ENCODE measurements at places on chromosomes 11 and 22.

DNA sequence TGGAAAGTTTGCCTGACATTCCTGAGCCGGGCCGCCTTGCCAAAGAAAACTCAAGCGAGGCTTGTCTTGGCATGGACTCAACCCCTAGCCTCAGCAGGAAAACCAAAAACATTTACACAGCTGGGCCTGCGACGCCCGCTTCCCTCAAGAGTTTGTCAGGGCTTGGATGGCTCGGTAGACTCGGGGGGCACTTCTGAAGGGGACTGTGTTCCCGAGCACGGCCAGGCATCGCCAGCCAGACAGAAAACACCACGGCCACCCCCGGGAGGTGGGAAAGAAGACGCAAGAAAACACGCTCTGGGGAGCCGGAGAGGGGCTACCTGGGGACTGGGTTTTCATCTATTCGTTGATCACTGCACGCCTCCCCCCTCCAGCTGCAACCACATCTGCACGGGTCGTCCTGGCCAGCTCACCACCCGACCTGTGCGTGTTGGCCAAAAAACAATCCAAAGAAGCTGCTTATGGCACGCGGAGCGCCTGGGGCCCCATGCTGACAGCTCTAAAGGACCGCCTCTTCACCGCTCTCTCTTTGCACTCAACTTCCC, 380.7 kb downstream of the MN1 start:
- no peak for DNase-seq

DNA sequence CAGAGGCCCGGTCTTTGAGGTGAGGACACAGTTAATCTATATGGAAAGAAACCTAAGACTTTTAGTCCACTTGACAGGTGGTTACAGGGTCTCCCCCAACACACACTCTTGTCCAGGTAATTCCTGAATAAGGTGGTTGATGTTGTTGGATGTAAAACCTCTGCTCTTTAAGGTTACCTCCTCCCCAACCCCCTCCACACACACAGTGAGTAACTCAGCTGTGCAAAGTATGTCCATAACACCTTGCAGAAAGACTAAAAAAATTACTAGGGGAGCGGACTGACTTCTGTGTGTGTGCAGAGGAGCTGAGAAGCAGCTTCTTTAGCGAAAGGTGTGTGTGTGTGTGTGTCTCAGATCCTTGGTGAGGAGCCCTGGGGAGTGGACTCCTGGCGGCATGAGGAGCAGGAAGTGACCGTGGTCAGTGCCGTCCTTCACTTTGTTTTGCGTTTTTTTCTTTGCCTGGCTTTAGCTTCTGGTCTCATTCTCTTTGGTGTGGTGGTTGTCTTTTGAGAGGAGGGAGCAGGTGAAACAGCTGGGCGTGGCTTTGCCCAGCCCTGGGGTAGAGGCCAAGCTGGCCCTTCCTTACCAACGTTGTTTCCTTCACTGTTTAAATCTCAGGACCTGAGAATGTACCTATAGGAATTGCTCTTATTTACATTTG, 1.7 kb downstream of the ZBED4 start:
- no peak for DNase-seq

- no peak for DNase-seq
These were observed 16.5 kb upstream of the USP18 start for GRCh38 chr22:18133452-18133851.

DNA sequence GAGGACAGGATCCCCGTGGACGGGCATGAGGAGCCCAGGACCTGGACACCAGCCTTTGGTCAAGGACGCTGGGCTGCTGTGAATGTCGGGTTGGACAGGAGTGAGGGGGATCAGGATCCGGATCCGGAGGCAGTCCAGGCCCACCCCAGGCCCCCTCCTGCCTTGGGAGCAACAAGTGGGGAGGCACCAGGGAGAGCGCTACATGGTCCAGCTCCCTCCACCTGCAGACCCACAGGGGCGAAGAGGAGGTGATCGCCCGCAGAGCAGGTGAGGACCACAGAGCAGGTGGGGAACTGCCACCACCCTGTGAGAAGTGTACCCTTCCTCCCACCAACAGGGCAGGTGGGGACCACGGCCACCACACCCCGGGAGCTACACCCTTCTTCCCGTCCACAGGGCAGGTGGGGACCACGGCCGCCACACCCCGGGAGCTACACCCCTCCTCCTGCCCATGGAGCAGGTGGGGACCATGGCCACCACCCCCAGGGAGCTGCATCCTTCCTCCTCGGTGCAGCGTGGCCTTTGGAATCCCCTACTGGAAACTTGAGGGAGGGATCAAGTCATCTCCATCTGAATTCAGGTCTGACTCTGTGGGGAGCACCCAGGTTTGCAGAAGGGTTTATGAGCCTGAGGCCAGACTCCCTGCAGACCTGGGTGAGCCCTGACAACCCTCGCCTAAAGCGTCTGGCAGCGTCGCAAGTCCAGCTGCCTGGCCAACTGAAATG, 141.0 kb downstream of the BRD1 start:
- DNase-seq: no peak

DNA sequence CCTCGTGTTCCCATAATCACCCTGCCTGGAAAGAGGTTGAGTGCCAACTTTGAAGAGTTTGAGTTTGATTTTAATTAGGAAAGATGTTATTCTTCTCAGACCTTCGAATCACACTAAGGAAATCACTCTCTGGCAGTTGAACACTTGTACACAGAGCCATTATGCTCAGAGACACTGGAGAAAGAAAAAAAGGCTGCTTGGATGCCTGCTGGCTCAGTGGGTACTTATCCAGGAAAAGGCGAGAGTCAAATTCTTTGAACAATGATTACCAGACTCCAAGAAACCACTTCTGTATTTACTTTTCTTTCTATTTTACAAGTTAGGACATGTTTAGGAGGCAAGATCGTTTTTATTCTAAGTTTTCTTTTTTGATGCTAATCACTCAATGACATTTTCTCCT, 438.5 kb upstream of the FAT3 start:
- no peak for DNase-seq

- DNase-seq: peak; percentile 56
These were observed at the start of gene BRD1 for GRCh38 chr22:49827853-49828598. Gene BRD1, minus strand, starts transcription at chr22:49827873. Its CDS starts 3,556 bp downstream, at chr22:49824317.

GRCh38 chr11:98736833-98737232, 283.9 kb upstream of the CNTN5 start:
- no peak for DNase-seq

DNA sequence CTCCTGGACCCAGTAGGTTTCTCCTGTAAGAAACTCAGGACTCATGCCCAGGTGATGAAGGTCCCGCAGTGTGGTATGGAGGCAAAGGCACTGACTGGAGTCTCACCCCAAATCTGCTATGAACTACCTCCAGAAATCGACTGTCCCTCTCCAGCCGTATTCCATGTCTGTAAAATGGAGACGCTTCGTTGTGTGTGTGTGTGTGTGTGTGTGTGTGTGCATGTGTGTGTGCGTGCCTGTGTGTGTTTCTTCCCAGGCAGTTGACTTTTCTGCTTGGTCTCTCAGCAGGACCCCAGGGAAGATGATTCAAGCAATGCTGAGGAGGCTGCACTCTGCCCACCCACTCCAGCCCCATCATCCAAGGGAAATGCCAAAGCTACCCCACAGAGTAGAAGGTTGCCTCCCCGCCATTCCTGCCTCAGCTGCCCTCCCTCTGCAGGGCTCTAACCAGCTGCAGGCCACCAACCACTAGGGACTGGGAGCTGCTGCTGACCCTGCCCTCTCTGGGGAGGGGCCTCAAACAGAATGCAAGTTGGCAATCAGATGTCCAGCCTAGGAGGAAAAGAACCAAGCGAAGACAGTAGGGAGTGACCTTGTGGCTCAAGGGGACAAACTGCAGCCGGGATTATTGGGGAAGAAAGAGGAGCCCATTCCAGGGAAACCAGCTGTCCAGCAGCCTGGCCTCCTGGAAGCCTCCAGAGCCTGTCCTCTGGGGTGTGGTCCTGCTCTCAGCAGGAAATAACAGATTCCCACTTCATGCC, 56.2 kb downstream of the SLC22A12 start:
- no peak for DNase-seq

GRCh38 chr11:44770401-44770800, 43.6 kb downstream of the TSPAN18 start:
- no peak for DNase-seq

DNA sequence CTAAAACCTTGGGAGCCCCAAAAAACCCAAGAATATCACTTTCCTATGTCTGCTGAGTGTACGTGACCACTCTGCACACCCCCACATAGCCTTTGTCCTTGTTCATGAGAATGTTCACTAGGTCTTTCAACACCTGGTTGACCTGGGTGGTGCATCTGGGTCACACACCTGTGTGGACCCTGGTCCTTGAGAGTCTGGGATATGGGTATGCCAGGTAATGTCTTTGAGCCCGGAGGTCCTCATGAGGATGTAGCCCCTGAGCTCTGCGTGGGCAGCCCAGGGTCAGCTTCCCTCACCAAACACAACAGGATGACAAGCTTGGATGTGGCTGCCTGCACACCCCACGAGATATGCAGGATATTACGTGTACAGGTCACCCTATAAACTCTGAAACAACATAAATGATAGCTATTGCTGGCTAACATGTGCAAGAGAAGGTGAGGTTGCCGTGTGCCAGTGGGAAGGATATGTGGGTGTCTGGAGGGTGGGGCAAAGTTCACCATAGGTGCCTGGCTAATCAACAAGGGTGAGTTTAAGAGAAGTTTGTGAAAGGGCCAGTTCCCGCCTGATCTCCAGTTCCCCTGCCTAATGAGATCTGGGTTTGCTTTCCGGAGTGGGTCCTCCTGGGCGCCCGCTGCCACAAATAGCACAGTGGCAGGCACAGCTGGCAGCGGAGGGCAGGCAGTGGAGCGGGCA, 1.4 kb upstream of the PPARA start:
- no peak for DNase-seq

DNA sequence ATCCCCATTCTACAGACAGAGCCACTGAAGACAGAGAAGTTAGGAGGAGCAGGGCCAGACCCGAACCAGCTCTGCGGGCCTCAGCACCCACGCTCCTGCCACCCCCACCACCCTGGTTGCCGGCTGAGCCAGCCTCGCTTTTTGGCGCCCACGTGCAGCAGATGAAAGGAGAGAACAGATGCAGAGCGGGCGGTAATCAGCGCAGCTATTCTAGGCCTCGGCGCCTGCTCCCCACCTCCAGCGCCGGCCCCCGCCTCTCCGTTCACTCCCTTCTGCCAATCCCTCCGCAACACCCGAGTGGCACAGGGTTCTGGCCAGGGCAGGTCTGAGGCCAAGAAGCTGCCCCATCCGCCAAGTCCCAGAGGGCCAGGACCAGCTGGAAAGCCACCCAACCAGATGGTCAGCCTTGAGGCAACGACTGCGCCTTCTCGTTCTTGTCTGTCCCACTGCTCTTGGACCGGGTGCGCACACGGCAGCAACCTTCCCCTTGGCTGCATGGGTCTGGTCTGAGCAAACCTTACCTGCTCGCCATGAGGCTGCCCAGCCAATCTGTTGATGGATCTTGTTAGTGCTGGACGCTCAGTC, 16.8 kb downstream of the DNAL4 start:
- no peak for DNase-seq

GRCh38 chr22:25419247-25420113, 145.0 kb upstream of the GRK3 start:
- peak; percentile 73 for DNase-seq

GRCh38 chr11:44849922-44850321, 100.8 kb downstream of the TP53I11 start:
- DNase-seq: no peak

DNA sequence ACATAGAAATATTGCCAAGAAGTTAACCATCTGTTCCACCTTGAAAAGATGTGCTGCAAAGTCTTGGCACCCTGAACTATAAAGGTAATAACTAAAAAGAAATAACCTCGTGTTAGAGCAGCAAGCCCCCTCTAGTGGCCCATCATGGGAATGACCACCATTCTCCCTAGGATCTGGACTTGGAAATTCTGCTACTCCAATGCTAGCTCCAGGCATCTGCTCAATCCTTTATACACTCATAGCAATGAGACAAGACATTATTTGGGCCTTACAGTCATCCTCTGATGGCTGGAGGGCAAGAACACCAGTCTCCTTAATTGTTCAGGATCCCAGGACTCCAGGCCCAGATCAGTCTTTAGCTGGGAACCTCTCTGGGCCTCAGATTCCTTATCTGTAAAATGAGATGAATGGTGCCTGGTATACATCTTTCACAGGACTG, 76.0 kb downstream of the CWC15 start:
- peak; percentile 38 for DNase-seq

- DNase-seq: no peak
These were observed 48.3 kb downstream of the QSER1 start for GRCh38 chr11:32940865-32941264.

DNA sequence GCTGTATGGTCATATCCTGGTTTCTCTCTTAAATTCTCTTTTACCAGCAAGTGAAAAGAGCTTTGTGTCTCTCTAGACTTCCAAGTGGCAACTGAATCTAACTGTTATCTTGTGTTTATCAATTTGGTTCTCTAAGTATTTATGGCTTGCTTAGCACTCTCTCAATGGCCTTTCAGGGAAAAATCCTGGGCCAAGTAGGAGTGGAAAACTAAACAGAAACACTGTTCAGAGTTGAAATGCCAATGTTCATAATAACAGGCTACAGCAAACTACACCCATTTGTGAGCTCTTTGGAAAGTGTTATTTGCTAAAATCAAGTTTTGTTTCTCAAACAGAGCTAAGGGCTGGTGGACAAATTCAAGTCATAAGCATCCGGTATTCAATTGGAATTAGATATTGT, 10.1 kb downstream of the MMP12 start:
- DNase-seq: no peak

DNA sequence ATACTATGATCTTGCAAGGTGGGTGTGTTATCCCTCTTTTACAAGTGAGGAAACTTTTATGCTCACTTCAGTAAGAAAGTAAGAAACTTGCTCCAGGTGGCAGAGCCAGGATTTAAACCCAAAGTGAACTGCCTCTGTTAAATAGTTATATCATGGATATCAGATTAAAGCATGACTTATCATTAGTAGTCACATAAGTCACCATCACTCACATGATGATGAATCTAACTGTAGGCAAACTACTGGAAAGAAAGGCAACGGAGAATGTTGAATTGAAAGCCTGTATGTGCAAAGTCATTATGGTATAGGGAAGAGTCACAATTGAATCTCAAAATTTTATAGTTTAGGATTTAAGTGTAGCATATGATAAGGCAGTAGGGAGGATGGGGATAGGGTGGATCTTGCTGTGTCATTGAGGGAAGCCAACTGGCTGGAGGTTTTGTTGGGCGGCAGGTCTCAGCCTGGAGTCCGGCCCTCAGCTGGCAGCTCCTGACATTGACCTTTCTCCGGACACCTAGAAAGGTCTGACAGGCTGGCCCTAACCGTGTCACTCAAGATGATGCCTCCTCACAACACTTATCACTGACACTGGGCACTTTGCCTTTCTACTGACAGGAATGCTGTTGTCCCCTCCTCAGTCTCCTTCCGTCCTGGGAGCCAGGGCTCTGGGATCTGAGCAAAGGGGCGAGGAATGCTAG, 98.3 kb downstream of the EMSY start:
- DNase-seq: no peak

GRCh38 chr11:104525416-104525815, 361.5 kb upstream of the PDGFD start:
- no peak for DNase-seq

DNA sequence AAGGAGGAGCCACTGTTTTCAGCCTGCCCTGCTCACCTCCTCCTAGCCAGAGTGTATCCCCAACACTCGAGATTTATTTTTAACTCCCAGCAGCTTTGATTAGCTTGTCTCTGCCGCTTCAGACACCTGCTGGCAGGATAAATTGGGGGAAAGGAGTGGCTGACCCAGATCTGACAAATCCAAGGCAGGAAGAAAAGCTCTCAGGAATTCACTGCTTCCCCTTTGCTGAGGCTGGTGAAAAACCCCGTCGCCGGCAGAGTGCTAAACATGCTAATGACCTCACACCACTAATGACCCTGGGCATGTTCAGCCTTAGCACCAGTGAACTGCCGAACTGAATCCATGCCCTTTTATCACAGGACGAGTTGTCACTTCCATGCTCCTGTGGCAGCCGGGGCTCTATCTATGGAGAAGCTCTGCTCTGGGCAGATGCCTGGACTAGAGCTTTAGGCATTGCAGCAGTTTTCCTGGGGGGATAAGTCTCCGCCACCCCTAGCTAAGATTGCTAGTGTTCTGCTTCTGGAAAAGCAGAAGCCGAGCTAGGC, 52.2 kb downstream of the FEZ1 start:
- no peak for DNase-seq
